CD4-positive, alpha-beta T cell treated with Interleukin-17A for 1 hour (primary cell): ENCODE measurements at places on chromosomes 11 and 22.

DNA sequence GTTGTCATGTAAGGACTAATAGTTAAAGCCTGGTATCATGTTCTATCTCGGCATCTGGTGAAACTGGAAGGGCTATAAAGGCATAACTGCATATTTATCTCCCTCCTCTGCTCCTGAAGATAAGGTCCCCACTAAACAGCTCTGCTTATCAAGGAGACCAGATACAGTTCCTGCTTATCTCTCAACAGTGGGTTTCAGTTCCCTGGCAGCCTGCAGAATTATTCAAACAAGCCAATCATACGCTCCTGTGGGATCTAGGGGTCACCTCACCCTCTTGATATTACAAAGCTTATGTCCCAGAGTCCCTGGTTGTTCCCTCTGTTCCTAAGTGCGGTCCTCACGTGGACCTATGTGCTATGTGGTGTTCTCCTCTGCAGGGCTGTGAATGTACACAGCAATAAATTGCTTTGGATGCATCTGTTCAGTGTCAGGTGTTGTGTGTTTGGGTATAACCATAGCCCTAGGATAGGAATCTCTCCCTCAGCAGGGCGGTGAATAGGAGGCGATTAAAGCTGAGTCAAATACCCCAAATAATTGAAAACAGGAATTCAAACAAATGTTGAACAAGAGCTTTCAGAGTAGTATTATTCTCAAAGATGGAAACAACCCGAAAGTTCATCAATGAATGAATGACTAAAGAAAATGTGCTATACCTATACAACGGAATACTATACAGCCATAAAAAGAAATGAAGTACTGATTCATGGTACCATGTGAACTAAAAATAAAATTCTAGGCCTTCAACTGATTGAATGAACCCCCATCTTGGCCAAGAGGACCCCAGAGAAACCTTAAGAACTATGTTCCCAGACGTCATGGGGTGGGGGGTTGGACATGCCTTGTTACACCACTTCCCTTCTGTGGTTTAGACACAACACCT is 3.1 kb upstream of the OOSP4A start:
- no peak for DNase-seq

DNA sequence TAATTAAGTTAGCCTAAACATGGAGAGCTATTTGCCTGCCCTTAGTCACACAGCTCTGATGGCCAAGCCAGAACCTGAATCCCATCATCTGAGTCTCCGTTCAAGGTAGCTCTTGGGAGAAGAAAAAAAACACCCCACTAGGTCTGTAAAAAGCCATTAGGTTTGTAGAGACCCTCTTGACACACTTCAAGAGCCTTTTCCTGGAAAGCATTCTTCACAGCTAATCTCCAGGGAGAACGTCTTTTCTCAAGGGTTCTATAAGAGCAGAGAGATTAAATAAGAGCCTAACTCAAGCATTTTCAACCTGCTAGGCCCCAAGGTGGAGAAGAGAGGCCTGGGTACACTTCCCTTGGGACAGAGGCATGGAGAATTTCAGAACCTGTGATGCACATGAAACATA is 61.6 kb upstream of the NAV2 start:
- no peak for DNase-seq

DNA sequence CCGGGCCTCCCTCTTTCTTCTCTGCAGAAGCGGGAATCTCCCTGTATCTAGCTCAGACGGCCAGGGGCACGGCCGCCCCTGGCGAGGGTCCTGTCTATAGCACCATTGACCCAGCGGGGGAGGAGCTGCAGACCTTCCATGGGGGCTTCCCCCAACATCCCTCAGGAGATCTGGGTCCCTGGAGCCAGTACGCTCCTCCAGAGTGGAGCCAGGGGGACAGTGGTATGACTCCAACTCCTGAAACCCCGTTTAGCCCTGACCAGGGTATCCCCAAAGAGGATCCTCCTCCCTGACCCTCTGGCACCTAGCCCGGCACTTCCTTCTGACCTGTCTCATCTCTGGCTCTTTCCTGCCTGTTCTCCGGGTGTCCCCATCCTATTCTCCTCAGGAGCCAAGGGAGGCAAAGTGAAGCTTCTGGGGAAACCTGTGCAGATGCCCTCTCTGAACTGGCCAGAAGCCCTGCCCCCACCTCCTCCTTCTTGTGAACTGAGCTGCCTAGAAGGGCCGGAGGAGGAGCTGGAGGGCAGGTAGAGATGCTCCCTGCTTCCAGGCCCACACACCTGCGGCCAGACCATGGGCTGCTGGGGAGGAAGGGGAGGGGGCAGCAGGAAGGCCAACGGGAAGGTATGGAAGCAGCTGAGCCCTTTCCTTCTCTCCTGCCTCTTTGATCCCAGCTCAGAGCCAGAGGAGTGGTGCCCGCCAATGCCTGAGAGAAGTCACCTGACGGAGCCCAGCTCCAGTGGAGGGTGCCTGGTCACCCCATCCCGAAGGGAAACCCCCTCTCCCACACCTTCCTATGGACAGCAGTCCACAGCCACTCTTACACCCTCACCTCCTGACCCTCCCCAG is 12.9 kb downstream of the ROBO3 start:
- no peak for DNase-seq

DNA sequence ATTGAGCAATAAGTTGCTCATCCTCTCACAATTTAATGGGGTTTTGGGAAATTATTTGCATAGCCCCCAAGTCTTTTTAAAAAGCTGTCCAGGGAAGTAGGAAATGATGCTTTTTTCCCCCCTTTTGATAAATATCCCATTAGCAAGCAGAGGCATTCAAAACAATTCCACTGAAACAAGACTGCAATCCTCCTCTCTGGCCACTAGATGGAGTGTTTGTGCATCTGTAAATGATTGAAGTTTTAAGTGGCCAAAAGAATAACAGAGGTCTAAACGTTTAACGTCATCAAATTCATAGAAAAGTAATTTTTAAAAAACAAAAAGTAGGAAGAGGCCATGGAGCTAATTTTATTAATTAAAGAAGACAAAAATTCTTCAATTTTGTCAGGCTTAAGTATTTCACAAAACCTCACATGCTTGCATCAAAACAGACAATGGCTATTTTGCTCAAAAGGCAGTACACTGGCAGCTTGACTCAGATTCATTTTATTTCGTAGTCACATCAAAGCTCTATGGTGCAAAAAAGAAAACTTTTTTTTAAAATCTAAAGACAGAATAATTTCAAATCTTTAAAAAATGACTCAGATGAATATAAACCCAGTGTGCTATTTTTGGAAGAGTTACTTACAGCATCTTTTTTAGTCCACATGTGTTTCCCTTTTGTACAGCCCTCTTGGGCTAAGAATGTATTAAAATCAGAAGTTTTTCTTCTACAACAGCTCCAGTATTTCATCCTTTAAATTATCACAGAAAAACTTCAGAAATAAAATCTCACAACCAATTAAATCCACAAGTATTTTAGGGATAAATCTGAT is 17.8 kb downstream of the CHORDC1 start:
- DNase-seq = peak; percentile 68

GRCh38 chr11:57163160-57163868 is 18.4 kb upstream of the LRRC55 start:
- DNase-seq = no peak

DNA sequence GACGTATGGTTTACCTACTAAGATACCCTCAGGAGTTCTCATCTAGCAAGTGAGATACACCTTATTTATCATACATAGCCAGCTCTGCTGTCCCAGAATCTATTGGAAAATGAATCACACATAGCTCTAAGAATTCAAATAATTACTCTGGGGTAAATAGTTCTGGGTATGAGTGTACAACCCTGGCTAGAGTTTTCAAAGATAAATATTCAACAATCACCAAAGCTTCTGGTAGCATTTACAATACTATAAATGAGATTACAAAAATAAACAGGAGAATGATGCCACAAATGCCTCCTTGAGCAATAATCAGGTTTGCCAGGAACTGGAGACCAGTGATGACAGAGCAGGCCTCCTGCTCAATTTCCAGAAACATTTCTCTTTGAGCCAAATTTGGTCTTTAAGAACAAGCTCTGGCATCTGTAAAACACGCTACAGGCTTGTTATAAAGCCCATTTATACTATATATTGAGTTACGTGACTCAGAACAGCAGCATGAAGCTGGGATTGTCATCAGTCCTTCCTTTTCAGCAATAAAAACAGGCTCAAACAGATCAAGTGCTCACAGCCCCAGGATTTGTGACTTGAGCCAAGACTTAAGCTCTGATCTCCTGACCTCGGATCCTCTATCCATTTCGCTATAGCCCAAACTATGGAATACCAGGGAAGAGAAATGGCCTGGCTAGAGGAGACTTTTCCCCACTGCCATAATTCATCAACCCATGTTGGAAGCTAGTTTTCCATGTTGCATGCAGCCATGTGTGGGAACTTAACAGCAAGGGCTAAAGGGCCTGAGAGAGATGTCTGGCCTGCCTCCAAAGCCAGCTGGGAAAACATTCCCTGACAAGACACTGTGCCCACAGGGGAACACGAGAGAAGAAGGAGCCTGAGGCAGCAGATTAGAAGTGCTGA is 19.7 kb downstream of the RAB30 start:
- no peak for DNase-seq

DNA sequence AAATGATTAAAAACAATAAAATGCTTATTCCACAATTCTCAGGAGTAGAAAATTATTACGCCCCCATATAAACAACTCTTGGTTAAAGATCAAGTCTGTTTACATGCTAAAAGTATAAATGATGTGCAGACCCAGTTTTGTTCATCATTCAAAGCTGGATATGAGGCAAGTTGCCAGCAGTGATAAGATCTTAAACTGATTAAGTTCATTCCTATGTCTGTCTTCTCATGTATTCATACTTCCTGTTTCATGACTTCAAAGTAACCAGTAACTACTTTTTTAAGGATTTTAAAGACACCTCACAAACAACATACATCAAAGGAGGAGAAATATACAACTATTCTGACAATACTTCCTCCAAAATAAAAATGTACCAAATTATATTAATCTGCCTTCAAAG is 55.0 kb upstream of the ARHGAP32 start:
- DNase-seq = no peak

DNA sequence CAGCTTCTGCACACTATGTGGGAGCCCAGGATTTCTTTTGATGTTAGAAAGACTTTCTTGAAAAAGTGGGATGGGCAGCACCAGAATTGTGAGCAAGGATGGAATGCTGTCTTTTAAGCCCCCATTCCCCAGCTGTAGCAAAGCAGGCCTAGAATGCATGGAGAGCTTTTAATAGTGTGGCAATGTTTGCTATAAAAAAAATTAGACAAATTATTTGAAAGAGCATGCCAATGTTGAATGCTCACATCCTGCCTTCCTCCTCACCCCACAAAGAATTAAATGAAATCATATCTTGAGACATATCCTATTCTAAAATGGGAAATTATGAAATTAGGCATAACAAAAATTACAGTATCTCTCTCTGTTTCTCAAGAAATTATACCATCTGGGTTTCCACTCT is 154.7 kb downstream of the C11orf91 start:
- DNase-seq = no peak

GRCh38 chr11:7579361-7579791 is 65.6 kb downstream of the PPFIBP2 start:
- DNase-seq = no peak

DNA sequence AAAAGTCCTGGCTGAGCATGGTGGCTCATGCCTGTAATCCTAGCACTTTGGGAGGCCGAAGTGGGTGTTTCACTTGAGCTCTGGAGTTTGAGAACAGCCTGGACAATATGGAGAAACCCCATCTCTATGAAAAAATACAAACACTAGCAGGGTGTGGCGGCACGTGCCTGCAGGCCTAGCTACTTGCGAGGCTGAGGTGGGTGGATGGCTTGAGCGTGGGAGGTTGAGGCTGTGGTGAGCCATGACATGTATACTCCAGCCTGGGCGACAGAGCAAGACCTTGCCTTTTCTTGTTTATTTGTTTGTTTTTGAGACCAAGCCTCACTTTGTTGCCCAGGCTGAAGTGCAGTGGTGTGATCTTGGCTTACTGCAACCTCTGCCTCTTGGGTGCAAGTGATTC is 8.1 kb upstream of the CRY2 start:
- DNase-seq = no peak

DNA sequence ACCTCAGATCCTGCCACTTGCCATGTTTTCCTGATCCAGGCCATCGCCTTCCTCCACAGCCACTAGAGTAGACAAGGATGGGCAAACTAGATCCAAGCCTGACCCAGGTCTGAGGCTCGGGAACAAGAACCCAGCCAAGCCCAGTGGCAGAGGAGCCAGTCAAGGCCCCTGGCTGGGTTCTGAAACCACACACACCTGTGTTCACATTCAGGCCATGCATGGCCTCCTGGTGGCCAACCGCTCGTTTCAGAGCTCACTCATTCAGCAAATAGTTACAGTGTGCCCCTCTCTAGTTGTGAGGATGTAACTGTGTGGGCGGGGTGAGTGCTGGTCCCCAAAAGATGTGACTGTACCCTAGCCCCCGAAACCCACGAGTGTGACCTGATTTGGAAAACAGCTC is 337.6 kb downstream of the CTTN start:
- DNase-seq = no peak

DNA sequence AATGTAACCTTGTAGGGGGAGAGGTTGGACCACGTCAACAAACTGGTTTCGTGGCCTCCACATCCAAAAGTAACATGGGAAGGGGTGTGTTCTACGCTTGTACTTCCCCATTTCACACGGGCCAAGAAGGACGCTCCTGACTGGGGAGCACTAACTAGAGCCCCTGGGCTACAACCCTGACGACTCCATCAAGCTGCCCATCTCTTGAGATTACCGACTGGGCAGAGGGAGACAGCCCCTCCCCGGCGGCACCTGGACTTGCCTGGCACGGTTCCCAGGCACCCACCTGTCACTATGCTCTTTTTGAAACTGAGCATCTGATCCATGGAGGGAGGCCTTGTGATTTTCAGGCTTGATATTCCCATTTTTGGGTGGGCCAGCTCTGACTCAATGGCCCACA is 68.5 kb downstream of the SHANK2 start:
- DNase-seq = no peak

DNA sequence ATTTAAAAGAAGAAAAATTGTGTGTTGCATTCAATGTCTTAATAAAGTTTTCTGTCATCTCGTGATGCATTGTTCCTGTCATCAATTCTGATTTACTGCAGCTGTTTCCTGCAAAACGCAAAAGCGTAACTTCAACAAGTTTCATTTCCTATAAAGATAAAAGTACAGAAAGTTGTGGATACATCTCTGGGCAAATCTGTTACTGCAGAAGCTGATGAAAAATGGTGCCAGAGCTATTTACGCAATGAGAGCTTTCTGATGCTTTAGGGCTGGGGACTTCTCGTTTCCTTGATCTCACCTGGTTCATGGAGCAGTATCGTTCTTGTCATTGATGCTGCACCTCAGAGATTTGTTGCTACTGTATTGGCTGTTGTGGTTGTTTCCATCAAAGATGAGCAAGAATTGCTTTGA is 15.5 kb upstream of the MS4A12 start:
- DNase-seq = no peak

- no peak for DNase-seq
Measured at GRCh38 chr11:68127714-68128681, 6.8 kb upstream of the CHKA start.

GRCh38 chr22:45600790-45601730 is 70.6 kb upstream of the ATXN10 start:
- DNase-seq = no peak

GRCh38 chr11:2413742-2414579 is 13.4 kb downstream of the TSSC4 start:
- DNase-seq = no peak

DNA sequence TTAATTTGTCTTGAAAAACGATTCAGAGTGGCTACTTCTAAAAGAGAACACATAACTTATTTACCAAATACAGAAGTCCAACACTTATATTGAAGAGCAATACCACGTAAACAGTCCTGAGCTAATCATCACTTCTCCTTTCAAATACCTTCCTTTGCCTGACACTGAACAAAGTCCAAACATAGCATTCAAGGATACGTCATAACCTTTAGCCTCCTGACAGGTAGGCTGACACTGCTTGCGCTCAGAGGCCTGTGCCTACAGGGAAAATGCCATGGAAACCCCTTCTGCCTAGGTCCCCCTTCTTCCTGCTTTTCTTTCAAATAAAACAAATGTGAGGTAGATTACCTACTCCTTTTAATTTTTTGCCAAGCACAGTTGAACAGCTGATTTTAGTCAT is 510.0 kb downstream of the INSC start:
- DNase-seq = no peak
